ENCODE measurements at places on chromosomes 1 and 21.

GRCh38 chr1:111323231-111323630 lies 32.6 kb downstream of the CHIA start:
- no peak for DNase-seq

GRCh38 chr21:38478782-38479181 lies 19.5 kb downstream of the ERG start:
- no peak for DNase-seq

- DNase-seq, result no peak
These were observed 89.1 kb downstream of the CLEC20A start for GRCh38 chr1:178407655-178408054.

GRCh38 chr1:203410182-203410900 lies 59.4 kb upstream of the FMOD start:
- DNase-seq, result no peak

- no peak for DNase-seq
These were observed 105.0 kb upstream of the SPAG17 start for GRCh38 chr1:118290046-118290445.

Measured in LHCN-M2 (cell line).